ENCODE measurements at places on chromosomes 12 and 14. TPM values are rescaled to one million over a fixed set of nuclear protein-coding genes. Genes with fewer than 3 reads are reported as not detected.

NRDE2 gene
- total RNA-seq = 10.2 TPM

KRT75 gene
- total RNA-seq = not detected

BRMS1L gene
- total RNA-seq = 6.6 TPM

BHLHE41 gene
- 1.6 TPM for total RNA-seq

ITPK1 gene
- total RNA-seq = 33.3 TPM

DGKA gene
- total RNA-seq = 67.7 TPM

PCNX1 gene
- total RNA-seq = 32.5 TPM

FAM222A gene
- 0.89 TPM for total RNA-seq

HAL gene
- not detected for total RNA-seq

TPPP2 gene
- not detected for total RNA-seq

PLA2G1B gene
- total RNA-seq = not detected

RPGRIP1 gene
- total RNA-seq = not detected

ZCCHC8 gene
- total RNA-seq = 13.2 TPM
